ENCODE measurements at places on chromosomes 16 and 17. TPM values are rescaled to one million over a fixed set of nuclear protein-coding genes. Genes with fewer than 3 reads are reported as not detected.

ZNF597 gene
- 1.3 TPM for polyA plus RNA-seq

DRC3 gene
- not detected for polyA plus RNA-seq

OTOA gene
- polyA plus RNA-seq: not detected

SPATA32 gene
- 0.33 TPM for polyA plus RNA-seq

MARVELD3 gene
- polyA plus RNA-seq: not detected

TCAP gene
- polyA plus RNA-seq: not detected

ACSM3 gene
- 7.4 TPM for polyA plus RNA-seq

KRT36 gene
- not detected for polyA plus RNA-seq

KRT20 gene
- polyA plus RNA-seq: not detected

MMP25 gene
- polyA plus RNA-seq: 0.90 TPM

Data from CD8-positive, alpha-beta memory T cell (primary cell).